ENCODE measurements at places on chromosomes 11 and 22. TPM values are rescaled to one million over a fixed set of nuclear protein-coding genes. Genes with fewer than 3 reads are reported as not detected.

The F2 gene
- 0.09 TPM for polyA plus RNA-seq

The PLA2G6 gene
- polyA plus RNA-seq = 27.1 TPM

The PRR5L gene
- 5.6 TPM for polyA plus RNA-seq

The TMEM151A gene
- polyA plus RNA-seq = 0.91 TPM

The SERPING1 gene
- polyA plus RNA-seq = 201 TPM

The GRM5 gene
- 0.01 TPM for polyA plus RNA-seq

The SHANK2 gene
- polyA plus RNA-seq = 15.3 TPM

The SCN4B gene
- 1.1 TPM for polyA plus RNA-seq

The APLNR gene
- 0.27 TPM for polyA plus RNA-seq

The APOA5 gene
- 0.22 TPM for polyA plus RNA-seq

The OR52E8 gene
- not detected for polyA plus RNA-seq

The OR4P4 gene
- not detected for polyA plus RNA-seq
